ENCODE measurements at places on chromosomes 6 and 20.

GRCh38 chr6:166027761-166028160, 139.9 kb downstream of the TBXT start:
- DNase-seq, result no peak

DNA sequence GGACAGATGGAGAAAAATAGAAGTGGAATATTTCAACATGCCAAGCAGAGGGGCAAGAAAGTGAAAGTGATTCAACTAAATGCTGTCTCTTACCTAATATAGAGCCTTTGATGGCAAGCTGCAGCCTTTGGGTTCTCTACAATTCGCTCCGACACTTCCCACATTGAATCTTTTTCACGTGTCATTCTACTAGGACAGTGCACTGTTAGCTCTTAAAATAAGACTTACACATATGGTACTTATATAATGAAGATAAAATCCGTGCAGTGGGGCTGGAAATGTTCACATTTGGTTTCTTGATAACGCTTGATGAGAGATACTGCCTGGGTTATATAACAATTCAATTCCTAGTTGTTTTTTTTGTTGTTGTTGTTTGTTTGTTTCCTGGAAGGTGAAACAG, 502.4 kb downstream of the LMBRD1 start:
- no peak for DNase-seq

DNA sequence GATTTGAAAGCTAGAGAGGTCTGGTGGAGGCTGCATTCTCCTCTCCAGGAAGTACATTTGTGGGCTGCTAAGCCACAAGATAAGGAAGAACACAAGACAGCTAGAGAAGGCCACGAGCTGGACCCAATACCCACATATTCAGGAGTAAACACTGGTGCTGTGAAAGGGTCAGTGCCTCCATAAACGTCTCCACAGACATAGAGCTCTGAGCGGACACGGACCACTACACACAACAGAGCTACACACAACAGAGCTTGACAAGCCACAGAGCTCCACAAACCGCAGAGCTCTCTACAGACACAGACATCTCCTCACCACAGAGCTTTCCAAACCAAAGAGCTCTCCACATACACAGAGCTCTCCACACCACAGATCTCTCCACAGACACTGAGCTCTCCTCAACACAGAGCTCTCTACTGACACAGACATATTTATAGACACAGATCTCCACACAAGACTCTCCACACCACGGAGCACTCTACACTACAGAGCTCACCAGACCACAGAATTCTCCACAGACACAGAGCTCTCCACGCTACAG, 51.9 kb downstream of the ERMARD start:
- no peak for DNase-seq

- DNase-seq, result no peak
Observed at GRCh38 chr20:21166801-21167200, 40.9 kb downstream of the KIZ start.

DNA sequence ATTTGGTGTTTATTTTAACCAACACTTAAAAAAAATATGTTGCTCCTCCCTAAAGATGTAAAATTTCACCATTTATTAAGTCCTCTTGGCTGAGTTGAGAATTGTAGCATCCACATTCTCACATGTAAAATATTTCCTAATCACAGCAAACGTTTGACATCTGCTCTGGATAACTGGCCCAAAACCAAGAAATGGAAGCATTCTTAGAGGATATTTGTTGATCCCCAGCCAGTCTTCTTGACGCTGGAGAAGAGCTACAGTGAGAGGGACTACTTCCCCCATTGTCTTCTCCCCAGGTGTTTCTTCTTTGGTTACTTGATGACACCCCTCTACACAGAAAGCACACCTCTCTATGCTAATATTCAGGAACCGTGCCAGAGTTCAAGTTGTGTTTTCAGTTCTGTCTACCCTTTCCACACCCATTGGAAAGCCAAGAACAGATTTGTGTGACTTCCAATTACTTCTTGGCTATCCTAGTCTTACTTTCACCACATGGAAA, 454.5 kb upstream of the JAG1 start:
- no peak for DNase-seq

DNA sequence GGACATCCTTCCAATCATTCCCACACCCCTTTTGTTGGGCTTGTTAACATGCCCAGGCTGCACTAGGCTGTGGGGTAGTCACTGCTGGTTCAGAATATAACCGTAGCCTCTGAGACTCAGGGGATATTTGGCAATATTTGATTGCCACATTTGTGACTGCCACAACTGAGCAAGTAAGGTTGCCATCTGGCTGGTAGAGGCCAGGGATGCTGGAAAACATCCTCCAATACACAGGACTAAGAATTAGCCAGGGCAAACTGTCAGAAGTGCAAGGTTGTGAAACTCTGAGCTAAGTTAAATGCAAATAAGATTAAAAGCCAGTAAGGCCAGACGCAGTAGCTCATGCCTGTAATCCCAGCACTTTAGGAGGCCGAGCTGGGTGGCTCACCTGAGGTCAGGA, 112.0 kb downstream of the ZMYND8 start:
- no peak for DNase-seq

DNA sequence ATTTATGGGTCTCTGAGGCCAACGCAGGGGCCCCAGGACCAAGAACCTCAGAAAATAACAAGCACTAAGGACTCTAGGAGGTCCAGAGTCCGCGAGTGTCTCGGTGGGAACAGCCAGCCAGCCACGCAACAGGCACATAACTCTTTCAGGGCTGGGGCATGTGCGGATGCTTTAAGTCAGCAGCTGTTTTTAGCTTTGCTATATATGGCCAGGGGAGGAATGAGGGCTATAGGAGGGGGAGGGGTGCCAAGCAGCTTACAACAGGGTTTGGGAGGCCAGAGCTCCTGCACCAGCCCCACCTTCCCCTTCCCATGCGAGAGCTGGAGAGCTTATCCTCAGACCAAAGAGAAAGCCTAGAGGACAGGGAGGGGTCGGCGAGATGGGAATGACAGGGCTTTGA, 6.2 kb downstream of the JPH2 start:
- DNase-seq, result no peak

DNA sequence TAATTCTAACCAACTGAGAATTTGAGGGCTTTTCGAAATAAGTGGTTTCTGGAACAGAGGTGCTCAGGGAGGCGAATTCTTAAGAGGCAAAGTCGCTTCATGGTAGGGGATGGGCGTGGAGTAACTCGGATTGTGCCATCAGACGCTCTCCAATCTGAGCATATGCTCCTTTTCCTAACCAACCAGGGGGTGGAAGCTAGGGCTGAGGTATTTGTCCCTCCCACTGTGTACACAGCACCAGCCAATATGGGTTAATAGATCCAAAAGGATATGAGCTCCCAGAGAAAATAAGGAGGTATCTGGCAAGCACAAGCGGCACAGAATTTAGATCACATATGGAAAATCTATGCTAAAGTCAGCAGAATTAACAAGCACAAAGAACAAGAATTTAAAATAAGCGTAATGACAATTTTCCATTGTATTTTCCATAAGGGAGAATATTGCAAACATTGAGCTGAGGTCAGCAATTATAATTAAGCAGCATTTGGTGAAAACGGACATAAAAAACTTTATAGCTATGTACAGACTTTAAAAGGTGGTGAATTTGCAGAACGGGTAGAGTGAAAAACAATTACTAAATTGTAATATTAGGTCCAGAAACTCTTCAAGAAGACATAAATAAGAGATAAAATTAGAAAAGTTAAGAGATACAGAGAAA, 55.0 kb upstream of the PHACTR1 start:
- DNase-seq, result no peak

- DNase-seq, result no peak
Observed at GRCh38 chr6:43699564-43700186, 12.1 kb upstream of the MRPS18A start.

DNA sequence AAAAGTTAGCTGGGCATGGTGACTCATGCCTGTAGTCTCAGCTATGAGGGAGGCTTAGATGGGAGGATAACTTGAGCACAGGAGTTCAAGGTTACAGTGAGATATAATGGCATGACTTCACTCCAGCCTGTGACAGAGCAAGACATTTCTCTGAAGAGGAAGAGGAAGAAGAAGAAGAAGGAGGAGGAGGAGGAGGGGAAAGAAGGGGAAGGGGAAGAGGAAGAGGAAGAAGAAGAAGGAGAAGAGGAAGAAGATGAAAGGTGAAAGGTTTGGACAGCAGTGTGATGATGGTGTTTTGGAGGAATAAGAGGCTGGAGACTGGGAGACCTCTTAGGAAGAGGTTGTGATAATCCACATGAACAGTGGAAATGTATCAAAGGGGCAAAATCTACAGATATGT, 410.7 kb upstream of the JAG1 start:
- no peak for DNase-seq

Measured in HEK293T (cell line).